ENCODE measurements at places on chromosomes 1 and 21. TPM values are rescaled to one million over a fixed set of nuclear protein-coding genes. Genes with fewer than 3 reads are reported as not detected.

The CLDN17 gene
- polyA plus RNA-seq, result not detected

The SLC44A3 gene
- 4.1 TPM for polyA plus RNA-seq

The RPE65 gene
- not detected for polyA plus RNA-seq

The KIF26B gene
- 1.00 TPM for polyA plus RNA-seq

The FAM72D gene
- 1.8 TPM for polyA plus RNA-seq

The FCAMR gene
- not detected for polyA plus RNA-seq

The CD1E gene
- polyA plus RNA-seq, result 0.35 TPM

The ANGPTL1 gene
- 63.0 TPM for polyA plus RNA-seq

The ARHGEF16 gene
- 0.80 TPM for polyA plus RNA-seq

The ARTN gene
- 1.6 TPM for polyA plus RNA-seq

The CLEC20A gene
- not detected for polyA plus RNA-seq

The UMODL1 gene
- not detected for polyA plus RNA-seq

The DCST1 gene
- 0.09 TPM for polyA plus RNA-seq

The OR2G2 gene
- not detected for polyA plus RNA-seq

The SLFNL1 gene
- 0.59 TPM for polyA plus RNA-seq

The LIN28A gene
- not detected for polyA plus RNA-seq

The LRRC8C gene
- polyA plus RNA-seq, result 5.5 TPM

The AMPD1 gene
- polyA plus RNA-seq, result 122 TPM

The FCGR2B gene
- 0.16 TPM for polyA plus RNA-seq

The CENPF gene
- 27.5 TPM for polyA plus RNA-seq

The EPS8L3 gene
- polyA plus RNA-seq, result not detected

The C1orf115 gene
- polyA plus RNA-seq, result 12.3 TPM

The ALPL gene
- polyA plus RNA-seq, result 3.0 TPM

The CTSS gene
- polyA plus RNA-seq, result 9.9 TPM

Measured in forelimb muscle (tissue), 1 donor.